ENCODE measurements at places on chromosomes 12 and 14. TPM values are rescaled to one million over a fixed set of nuclear protein-coding genes. Genes with fewer than 3 reads are reported as not detected.

Gene CLMN
- 11.1 TPM for total RNA-seq

Gene GPD1
- 1.5 TPM for total RNA-seq

Gene SDR39U1
- total RNA-seq: 36.4 TPM

Gene SNRNP35
- total RNA-seq: 11.9 TPM

Gene CLEC4D
- 0.71 TPM for total RNA-seq

Gene FRMD6
- total RNA-seq: 33.1 TPM
